ENCODE measurements at places on chromosomes 11 and 22. TPM values are rescaled to one million over a fixed set of nuclear protein-coding genes. Genes with fewer than 3 reads are reported as not detected.

RFPL1 gene
- total RNA-seq, result not detected

ACRV1 gene
- not detected for total RNA-seq

ATG2A gene
- 18.1 TPM for total RNA-seq

SYCE3 gene
- total RNA-seq, result not detected

DNA sequence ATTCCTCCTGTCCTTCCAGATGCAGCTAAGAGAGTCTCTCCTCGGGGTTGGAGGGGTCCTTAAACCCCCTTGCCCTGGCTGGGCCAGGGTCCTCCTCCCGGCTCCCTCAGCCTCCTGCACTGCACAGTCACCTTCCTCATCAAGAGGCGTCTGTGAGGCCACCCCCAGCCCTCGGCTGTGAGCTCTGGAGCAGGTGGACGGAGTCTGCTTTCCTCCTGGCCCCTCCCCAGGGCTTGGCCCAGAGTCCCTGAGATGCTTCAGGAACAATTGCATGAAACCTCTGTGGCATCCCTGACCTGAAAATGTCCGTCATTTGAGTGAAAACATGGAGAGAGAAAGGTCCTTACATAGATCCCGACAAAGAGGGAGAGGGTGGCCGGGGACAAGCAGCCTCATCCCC is 6.7 kb upstream of the FGF3 start:
- no peaks in the 10 kb centered on the region for H3K36me3 ChIP-seq
- H3K4me1 ChIP-seq, result no peaks in the 10 kb centered on the region
- H3K27ac ChIP-seq, result no peak overlapping the region
- no peak for DNase-seq

DNA sequence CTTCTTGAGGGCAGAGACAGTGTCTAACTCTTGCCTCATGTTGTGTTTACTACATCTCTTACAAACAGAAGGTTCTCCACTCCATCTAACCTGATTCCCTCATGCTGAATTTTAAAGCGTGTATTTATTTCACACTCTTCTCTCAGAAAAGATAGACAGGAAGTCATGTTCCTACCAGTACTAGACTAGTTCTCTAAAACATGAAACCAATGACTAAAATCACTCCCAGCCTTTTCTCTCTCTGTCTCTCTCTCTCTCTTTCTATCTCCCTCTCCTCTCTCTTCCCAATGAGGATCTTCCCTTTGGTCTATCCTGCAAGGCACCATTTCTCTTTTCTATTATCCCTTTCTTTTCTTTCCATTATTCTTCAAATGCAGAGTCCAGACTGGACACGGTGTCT is 391.9 kb upstream of the CADM1 start:
- H3K27ac ChIP-seq, result no peak overlapping the region
- DNase-seq, result no peak
- H3K27me3 ChIP-seq, result peaks cover 9% of the 10 kb centered on the region

GRCh38 chr22:46060292-46061123 is 83.5 kb upstream of the WNT7B start:
- no peaks in the 10 kb centered on the region for H3K4me1 ChIP-seq
- peaks cover 64% of the 10 kb centered on the region for H3K27me3 ChIP-seq
- no peaks in the 10 kb centered on the region for H3K36me3 ChIP-seq
- no peak overlapping the region for H3K4me3 ChIP-seq
- no peak overlapping the region for H3K27ac ChIP-seq

DNA sequence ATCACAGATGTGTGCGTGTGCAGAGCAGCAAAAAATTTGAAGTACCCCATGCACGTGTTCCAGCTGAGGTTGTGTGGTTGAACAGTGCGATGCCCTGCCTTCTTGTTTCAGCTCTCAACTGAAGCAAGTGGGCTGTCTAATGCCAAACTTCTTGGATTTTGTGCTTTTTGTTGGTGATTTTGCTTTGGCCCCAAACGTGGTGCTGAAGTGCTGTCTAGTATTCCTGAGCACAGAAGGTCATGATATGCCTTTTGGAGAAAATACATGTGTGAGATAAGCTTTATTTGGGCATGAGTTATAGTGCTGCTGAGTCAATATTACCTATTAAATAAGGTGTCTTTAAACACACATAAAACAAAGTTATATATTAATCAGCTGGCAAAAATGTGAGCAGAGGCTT is 14.1 kb downstream of the YDJC start:
- H3K27me3 ChIP-seq, result no peaks in the 10 kb centered on the region
- no peak overlapping the region for H3K27ac ChIP-seq
- H3K4me1 ChIP-seq, result no peaks in the 10 kb centered on the region

Measured in hepatocyte (in vitro differentiated cells).